ENCODE measurements at places on chromosomes 2 and 18. TPM values are rescaled to one million over a fixed set of nuclear protein-coding genes. Genes with fewer than 3 reads are reported as not detected.

MZT2B gene
- polyA plus RNA-seq = 94.9 TPM

TMEM182 gene
- polyA plus RNA-seq = 413 TPM

GCC2 gene
- polyA plus RNA-seq = 35.3 TPM

TCF23 gene
- not detected for polyA plus RNA-seq

TOGARAM2 gene
- polyA plus RNA-seq = not detected

DES gene
- polyA plus RNA-seq = 2,857 TPM

UGT1A5 gene
- not detected for polyA plus RNA-seq

TMEFF2 gene
- 20.4 TPM for polyA plus RNA-seq

DNA sequence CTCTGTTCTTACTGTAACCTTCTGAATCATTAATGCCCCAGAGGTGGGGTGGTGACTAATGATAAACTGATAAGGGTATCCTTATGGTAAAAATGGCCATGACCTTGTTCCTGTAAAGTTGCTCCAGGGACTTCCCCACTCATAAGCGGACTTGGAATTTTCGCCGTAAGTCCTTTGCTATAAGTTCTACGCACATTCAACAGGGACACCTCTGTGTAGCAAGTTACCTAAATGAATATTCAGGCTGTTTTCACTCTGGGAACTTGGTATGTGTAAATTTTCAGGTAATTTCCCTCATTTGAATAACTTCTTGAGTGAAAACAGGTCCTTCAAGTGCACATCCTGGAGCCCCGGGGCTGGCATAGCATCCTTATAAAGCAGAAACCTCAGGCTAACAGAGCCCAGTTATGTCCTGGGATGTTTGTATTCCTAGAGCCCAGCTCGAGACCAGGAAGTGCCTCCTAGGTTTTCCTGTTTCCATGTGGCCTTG is 9.4 kb upstream of the AGFG1 start:
- no peak for DNase-seq

DNA sequence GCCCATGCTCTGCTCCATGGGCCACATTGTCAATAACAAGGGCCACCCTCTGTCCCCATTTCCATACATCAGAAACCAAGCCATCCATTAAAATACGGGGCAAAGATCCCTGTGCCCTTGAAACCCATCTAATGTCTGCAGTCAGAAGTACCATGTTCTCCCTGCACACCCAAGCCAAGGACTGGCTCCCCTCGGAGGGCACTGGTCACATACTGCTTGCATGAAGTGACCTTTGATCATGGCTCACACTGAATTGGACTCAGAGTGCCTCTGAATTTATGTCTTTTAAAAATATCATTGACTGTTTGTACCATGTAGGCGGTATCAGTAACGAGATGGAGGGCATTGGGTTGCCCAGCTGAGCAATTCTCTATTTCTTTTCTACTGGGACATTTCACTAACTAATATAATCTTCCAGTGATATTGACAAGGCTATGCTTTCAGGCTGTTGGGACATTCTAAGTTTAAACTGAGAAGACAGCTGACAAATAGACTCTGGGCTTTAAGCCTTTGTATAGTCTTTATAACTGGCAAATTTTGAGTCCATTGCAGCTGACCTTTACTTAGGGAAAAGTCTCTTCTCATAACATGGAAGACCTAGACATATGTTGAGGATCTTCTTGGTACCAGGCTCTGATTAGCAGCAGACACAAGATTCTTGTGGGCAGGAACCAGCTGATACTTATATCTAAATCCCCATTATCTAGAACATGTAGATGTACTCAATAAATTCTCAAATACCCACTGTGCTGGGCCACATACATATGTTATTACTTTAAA is 214.3 kb downstream of the MYCN start:
- no peak for DNase-seq

DNA sequence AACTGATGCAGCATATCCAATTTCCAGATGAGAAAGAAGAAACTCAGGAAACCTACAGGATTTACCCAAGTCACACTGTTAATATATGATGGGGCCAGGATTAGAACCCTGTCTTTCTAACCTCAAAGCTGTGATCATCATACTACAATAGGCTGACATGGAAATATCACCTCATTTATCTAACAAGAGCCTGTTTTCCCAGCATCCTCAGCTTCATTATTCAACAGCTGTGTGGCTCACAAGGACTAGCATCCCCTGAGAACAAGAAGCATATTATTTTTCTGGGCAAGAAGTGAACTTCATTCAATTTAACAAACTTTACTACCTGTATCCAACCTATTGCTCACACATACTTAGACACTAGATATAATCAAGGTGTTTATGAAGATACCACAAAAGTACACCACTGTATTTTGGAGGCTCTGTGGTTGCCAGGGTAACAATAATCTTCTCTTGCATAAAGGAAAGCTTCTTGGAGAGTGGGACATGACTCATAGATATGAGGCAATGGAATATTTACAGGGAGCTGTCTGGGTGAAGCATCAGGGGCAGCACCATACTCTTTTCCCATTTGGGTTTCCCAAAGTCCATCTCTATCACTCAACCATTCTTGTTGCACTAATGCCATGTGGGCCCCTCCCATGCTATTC is 218.2 kb downstream of the RAD51AP2 start:
- peak; percentile 11 for DNase-seq

DNA sequence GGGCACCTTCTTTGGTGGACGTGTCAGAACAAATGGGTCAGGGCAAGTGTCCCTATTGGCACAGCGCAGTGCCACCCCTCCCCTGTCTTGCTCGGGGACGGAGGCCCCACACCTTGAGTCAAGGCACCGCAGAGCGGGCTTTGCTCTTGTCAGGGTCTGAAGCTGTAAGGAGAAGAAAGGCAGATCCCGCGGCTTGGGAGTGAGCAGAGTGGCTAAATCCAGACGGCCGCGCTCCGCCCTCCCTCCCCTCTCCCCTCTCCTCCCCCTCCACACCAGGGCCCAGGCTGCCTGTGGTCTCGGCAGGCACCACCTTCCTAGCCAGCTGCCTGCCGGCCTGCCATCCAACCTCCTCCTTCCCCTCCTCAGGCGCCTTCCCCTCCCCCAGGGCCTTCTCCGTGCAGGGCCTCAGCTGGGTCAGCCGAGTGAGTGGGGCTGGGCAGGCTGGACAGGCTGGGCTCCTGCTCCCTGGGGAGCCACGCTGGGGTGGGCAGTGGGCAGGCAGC is 25.8 kb downstream of the SPEG start:
- no peak for DNase-seq

DNA sequence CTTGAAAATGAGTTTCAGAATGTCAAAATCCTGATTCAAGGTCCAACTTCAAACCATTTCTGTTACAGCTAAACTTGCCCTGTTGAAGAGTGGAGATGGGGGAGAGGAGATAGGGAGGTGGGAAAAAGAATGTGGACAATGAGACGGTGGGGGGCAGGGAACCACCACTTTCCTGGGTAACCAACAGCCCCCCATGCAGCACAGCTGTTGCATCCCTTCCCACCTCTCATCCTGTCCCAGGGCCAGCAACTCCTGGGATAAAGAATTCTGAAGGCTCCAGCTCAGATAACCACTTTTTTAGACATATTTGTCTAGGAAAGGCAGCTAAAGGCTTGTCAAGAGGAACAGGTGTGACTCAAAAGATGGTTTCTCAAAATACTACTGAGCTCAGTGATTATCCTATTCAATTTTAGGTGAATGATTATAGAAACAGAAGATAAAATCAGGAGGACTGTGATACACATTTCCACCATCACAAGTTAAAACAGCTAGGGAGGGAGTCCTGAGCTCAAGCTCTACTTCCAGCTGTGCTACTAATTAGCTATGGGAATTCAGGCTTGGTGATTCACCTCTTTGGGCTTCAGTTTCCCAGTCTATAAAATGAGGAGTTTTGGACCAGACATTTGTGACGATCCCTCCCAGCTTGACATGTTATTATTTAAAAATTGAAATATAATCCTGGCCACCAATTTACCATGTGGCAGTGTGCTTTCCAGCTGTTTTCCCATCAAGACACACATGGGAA is 36.3 kb downstream of the HDHD2 start:
- no peak for DNase-seq

DNA sequence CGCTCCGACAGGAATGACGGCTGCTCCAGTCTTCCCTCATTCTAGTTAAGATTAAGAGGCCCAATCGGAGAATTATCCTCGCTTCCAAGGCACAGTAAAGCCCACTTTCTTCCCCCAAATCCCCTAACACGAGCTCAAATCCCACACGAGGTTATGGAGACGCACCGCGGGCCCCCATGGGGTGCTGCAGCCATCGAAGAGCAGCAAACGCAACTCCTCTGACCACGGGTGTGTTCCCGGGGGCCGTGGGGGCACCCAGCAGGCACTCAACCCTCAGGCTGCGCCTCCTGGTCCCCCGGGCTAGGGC is 446 bp downstream of the COPS9 start:
- DNase-seq = no peak

DNA sequence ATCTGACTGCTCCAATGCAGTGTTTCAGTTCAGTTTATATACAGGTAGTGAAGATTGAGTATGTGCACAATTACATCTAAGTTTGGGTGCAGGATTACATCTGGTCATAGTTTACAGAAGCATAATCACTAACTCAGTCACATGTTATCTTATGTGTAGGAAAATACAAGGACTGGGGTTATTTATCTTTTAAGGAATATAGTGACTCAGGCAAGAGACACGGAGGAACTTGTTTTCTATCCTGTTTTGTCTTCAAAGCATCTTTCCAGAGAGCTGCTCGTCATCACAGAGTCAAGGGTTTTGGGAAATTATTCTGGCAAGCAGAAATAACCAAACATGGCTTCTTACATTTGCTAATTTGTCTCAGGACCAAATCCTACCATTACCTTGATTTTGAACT is 1371.5 kb upstream of the TMEFF2 start:
- DNase-seq = no peak

DNA sequence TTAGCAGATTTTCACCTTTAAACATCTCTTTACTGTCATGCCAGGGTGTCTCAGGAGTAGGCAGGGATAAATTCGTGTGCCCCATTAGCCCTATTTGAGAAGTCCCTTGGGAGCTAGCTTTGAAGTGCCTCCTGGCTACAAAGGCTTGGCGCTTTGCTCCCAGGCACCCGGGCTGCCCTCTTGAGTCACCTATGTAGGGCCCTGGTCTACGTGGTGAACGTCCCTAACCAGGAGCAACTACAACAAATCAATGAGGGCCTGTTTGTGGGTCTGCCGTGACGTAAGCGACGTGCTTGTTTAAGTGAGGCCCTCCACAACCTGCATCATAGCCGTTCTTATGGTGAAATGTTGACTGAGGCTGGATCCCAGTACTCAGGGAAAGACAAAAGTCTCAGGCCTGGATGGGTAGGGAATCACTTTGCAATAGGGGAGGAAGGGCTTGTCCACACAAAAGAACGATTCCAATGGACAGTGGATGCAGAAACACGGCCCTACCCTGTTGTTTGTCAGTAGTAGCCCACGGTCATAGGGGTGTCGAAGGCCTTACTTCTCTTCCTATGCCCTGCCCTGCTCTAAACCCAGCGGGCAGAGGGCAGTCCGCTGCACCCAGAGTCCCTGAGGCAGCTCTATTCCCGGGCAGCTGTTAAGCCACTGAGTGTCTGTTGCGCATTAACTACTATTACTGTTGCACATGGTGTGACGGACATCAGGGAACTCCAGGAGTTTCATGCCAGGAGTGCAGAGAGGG is 93.9 kb downstream of the INHBB start:
- no peak for DNase-seq

DNA sequence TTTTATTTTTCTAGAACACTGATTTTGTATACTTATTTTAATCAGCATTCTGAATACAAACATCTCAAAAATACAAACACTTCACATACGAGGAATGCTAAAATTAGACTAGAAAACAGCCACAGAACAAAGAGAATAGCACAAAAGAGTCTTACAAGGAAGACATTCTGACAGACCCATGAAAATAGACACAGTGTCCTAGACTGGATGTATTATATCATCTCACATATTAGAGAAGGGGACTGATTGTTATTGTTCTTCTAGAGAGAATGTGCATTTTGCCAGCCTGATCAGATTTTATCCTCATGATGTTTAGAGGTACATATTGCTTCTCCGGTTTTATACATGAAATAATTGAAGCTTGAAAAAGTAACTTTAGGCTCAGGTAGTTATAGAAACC is 357.9 kb downstream of the DPP10 start:
- no peak for DNase-seq

GRCh38 chr2:54476852-54477251 is 20.7 kb downstream of the SPTBN1 start:
- DNase-seq = no peak

DNA sequence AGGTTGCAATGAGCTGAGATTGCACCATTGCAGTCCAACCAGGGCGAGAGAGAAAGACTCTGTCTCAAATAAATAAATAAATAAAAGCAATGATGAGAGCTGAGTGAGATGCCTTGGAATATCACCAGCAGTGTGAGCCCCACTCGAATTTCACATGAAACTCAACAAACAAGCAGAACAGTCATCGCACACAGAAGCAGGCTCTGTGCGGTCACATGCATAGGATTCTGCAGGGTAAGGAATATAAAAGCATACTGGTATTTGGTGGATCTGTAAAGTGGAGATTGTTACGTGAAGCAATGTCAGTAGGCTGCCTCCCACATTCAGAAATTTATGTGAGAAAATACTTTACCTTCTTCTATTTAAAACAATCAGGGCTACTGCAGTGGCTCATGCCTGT is 18.0 kb upstream of the AP1S3 start:
- DNase-seq = no peak

- DNase-seq = peak; percentile 23
Observed at GRCh38 chr2:190407662-190408537, at the start of gene MFSD6. Gene MFSD6, plus strand, starts transcription at chr2:190408355. Its CDS starts 27,675 bp downstream, at chr2:190436030.

- DNase-seq = no peak
Observed at GRCh38 chr18:24064391-24065100, 50.0 kb downstream of the TTC39C start.

- DNase-seq = no peak
Observed at GRCh38 chr2:120425014-120425413, 79.1 kb downstream of the INHBB start.
